ENCODE measurements at places on chromosomes 2 and 18.

DNA sequence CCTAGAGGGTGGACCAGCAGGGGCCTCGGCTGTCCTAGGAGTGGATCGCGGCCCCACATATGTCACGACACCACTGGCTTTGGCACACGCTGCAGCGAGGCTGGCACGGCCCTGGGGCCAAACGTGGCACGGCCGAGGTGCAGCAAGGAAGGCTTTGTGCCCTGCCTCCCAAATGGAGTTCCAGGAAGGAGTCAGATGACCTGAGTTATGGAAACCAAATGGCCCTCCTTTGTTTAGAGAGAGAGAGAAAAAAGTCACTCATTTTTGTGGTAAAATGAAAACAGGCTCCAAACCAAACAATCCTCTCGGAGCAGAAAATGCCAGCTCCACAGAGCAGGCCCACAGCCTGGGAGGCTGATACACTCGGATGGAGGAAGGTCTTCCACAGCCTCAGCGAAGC lies 105.6 kb downstream of the ANTXR1 start:
- DNase-seq, result no peak

DNA sequence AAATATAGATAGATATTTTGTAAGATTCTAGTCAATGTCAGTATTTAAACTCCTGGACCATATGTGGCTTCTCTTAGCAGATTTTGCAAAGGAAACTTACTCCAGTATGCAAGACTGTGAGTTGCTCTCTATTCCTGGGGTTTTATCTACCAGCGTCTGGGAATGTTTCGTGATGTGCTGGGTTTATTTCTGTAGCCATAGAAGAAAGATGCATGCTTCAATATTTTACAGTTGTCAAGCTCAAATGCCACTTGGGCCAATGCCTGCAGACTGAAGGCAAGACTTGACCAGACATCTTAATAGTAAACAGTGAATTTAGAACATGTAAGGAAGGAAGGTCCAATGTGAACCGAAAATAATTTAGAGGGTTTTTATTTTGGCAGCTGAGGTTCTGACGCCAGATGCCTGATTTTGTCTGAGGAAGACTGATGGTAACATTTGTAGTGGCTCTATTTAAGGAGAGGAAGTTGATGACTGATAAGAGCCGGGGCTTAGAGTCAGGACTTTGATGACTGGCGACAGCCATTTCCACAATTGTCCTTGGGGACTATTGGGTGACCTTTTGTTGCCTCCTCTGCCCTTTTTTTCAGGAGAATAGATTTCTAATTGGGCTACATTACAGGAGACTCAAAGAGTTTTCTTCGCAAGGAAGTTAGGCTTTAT lies 154.3 kb downstream of the RAPGEF4 start:
- no peak for DNase-seq

GRCh38 chr2:126175222-126175621 lies 480.7 kb upstream of the GYPC start:
- no peak for DNase-seq

DNA sequence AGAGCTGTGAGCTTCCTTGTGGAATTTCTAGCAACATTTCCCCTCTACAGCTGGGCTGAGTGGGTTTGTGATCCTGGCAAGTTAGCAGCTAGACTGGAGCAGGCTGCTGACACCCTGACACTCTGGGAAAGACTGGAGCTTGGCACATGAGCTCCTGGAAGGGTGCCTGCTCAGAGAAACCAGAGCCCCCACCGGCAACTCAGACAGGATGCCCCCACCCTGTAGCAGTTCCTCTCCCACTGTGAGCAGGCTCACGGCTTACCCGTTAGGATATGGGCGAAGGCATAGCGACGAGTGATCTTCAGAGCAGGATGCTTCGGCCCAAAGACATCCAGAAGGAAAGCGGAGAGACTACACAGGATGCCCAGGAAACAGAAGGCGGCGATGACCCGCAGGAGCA lies 11.2 kb downstream of the TMEM127 start:
- no peak for DNase-seq

DNA sequence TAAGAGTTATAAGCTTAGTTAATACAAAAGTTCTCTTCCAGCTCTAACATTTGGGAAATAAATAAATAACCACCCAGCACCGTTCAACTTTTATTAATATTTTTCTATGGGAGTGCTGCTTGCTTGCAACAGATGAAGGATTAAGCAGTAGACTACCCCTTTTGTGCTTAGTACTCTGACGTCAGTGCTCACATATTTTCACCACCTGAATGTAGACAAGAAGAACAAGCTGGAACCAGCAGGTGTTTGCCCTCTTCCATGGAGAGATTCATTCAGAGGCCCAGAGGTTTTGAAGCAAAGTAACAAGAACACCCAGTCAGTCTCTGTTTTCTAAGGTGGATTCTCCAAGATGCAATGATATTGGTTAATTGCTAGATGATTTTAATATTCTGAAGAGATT lies 307.1 kb upstream of the PIK3C3 start:
- DNase-seq, result no peak

DNA sequence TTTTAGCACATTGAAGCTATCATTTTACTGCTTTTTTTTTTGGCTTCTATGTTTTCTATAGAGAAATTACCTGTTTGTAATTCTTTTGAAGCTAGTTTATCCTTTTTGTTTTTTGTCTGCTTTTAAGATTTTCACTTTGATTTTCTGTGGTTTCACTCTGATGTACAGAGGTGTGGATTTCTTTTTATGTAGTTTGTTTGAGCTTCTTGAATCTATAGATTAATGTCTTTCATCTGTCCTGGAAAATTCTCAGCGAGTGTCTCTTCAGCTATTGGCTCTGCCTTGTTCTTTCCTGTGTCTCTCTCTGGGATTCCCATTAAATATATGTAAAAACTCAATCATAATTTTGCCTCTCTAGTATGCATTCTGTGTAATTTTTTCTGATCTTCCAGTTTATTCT lies 8.4 kb downstream of the POLE4 start:
- no peak for DNase-seq

- DNase-seq, result no peak
Observed at GRCh38 chr2:11716689-11717321, 29.6 kb upstream of the LPIN1 start.

DNA sequence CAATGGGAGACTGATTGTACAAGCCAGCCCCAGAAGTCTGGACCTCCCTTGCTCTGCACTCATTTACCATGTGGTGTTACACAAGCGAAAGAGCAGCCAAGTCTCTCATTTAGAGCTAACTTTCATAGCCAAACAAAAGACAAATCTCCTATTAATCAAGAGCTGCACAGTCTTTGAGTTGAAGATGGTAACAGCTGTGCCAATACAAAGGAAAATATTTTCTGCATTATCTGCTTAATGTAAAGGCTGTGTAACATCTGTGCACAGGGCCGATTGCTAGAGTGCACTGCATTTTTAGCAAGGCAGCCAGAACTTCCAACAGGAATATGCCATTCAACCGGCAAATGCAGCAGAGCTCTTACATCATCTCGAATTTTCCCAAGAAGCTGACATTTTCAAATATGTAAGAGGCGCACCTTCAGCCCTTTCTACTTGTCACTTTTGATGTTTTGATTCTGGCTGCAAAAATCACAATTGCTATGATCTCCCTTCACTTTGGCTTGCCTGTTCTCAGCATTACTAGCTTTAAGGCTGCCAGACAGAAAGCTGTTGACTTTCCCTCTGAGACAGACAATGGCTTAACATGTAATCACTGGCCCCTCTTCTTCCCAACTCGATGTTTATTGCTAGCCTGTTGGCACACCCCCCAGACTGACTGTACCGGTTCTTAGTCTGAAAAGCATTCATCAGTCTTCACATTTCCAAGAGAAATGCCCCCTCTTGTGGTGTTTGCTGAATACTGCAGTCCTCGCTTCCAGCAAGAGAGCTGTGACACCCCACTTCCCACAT lies 96.9 kb upstream of the TANK start:
- peak; percentile 88 for DNase-seq

GRCh38 chr2:105103481-105103880 lies 65.6 kb downstream of the MRPS9 start:
- DNase-seq, result no peak

GRCh38 chr18:57352761-57353136 lies 392 bp downstream of the ST8SIA3 start:
- peak; percentile 73 for DNase-seq

- DNase-seq, result peak; percentile 64
Observed at GRCh38 chr2:66461664-66462500, 27.0 kb downstream of the MEIS1 start.

DNA sequence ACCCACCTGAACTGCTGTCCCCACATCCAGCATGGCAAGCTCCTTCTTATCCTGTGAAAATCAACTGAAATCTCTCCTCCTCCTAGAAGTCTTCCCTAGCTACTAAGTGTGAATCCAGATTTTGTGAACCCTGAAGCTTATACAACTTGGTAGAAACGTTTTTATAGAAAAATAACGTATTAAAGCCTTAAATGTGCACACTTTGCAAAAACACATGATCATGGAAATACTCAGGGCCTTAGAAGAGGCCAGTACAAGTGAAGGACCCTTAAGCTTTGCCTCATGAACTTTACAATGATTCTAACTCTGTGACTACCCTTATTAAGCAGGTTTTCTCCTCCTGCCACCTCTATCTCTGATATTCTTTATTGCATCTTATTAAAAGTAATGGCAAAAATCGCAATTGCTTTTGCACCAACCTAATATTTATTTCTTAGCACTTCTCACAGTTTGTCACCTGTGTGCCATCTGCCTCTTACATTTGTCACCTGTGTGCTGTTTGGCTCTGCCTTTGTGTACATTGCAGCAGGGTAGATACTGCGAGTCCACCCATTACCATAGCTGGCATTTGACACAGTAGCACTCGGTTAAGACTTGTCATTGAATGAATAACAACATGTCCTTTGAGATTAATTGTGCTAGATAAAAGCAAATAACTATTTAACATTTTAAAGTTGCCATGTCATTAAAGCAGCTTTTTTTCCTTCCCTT lies 42.2 kb downstream of the FRZB start:
- no peak for DNase-seq

DNA sequence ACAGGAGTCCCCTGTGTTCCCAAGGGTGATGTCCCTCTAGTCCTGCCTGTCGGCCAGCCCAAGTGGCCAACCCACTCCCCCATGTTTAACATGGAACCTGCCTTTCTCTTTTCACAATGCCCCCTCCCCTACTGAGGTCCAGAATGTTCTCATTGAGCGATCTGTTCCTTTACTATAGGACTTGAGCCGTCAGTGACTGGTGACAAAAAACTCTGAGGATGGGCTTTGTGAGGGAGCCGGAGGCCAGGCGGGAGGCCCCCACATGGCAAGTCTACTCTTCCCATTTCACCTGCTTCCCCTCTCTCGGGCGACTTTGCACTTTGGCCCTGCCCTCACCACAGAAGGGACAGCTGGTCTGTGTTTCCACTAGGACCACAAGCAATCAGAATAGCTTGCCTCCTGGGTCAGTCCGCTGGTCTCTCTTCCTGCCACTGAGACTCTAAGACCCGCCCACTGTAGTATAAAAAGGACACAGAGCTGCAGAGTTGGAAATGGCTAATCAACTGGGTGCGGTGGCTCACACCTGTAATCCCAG lies 146.5 kb upstream of the RAB12 start:
- DNase-seq, result no peak

- DNase-seq, result no peak
Observed at GRCh38 chr2:180753809-180754761, 226.3 kb upstream of the UBE2E3 start.

- no peak for DNase-seq
Observed at GRCh38 chr2:99794414-99794813, 304.6 kb upstream of the REV1 start.

DNA sequence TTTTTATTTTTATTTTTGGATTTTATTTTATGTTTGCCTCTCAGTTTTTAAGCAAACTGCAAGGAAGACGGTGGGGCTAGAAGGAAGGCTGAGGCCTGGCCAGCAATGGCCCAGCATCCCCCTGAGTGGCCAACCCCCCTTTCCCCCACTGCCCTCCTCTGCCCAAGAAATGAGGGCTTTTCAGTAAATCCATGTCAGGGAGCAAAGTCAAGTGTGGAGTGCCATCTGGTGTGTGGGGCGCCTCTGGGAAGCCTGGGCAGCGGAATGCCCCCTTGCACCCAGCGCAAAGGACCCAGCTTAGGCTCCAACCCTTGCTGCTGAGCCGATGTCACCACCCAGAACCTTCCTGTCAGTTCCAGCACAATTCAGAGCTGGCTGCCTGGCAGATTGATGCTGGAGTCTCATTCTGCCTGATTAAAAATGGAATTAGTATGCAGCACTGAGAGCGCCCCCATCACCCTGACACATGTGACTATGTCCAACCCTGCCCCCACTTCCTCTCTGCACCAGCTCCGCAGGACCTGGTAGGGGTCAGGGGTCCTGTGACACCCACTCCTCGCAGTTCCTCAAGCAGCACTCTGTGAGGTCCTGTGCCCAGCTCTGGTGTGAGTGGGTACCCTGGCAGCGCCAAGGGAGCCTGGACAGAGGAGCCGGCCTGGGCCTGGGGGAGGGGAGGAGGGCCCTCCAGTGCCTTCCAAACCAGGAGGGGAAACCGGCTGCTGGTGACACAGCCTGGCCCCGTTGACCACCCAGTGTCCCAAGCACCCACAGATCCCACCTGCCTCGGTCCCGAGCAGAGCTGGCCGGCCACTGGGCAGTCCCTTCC lies 9.2 kb upstream of the ALPP start:
- no peak for DNase-seq

- peak; percentile 36 for DNase-seq
Observed at GRCh38 chr2:224260372-224261020, 141.4 kb downstream of the FAM124B start.

- DNase-seq, result no peak
Observed at GRCh38 chr2:70679259-70679658, 88.7 kb downstream of the ADD2 start.

GRCh38 chr2:109197491-109198418 lies 68.8 kb downstream of the SH3RF3 start:
- no peak for DNase-seq

DNA sequence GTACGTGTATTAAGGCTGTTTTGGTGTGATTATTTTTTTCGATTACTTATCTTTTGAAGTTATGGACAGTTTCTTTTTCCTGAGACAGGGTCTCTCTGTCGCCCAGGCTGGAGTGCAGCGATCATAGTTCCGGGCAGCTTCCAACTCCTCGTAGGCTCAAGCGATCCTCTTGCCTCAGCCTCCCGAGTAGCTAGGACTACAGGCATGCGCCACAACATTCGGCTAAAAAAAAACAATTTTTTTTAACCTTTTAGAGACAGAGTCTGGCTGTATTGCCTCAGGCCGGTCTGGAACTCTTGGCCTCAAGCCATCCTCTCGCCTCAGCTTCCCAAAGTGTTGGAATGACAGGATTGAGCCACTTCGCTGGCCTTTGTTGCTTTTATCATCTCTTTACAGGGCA lies 945 bp downstream of the HAT1 start:
- DNase-seq, result no peak

DNA sequence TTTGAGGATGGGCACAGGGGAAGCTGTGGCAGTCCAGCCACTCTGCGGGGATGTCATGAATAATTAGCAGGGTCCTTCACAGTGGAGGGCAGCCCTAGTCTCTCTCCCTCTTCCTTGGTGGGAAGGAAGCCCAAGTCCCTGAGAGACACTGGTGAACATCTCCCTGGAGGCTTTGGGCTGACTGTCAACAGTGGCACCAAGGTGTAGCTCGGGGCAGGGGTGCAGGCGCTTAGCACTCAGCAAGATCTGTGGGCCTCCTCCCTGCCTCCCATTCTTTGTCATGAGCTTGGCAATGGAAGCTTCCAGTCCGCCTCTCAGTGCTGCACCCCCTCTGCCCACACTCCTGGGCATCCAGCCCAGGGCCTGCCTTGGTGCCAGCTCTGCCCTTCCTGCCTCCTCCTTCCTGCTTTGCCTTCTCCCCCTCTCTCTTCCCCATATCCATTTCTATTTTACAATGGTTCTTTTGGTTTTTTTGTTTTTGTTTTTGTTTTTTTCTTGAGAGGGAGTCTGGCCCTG lies 59.4 kb downstream of the STEAP3 start:
- peak; percentile 82 for DNase-seq

- no peak for DNase-seq
Observed at GRCh38 chr18:12366379-12366778, 10.6 kb downstream of the AFG3L2 start.

GRCh38 chr2:7639476-7639875 lies 722.3 kb downstream of the RNF144A start:
- DNase-seq, result no peak
